NCI-H345 (cell line): ENCODE measurements at places on chromosomes 1 and 21.
A peak's percentile ranks its signal among the peaks of the same experiment; 100 is the strongest.

DNA sequence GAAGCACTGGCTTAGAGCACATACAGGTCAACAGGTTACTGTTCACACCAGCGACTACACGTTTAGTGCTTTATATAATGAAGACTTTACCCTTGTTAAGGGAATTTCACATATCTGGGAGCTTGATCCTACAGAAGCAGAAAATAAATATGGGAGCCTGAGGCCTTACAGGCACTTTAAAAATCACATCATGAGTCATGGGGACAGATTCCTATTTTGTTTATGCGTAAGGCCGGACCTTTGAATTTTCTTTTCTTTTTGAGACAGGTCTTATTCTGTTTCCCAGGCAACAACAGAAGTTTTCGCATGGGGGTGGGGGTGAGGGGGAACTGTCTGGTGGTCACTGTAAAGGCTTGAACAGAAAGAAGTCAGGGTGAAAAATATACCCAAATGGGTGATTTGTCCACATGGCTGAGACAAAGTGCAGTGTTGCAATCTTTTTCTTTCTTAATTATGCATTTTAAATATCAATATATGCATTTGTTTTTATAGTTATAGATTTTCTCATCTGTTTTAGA, 276.7 kb downstream of the KCNH1 start:
- no peak for DNase-seq

DNA sequence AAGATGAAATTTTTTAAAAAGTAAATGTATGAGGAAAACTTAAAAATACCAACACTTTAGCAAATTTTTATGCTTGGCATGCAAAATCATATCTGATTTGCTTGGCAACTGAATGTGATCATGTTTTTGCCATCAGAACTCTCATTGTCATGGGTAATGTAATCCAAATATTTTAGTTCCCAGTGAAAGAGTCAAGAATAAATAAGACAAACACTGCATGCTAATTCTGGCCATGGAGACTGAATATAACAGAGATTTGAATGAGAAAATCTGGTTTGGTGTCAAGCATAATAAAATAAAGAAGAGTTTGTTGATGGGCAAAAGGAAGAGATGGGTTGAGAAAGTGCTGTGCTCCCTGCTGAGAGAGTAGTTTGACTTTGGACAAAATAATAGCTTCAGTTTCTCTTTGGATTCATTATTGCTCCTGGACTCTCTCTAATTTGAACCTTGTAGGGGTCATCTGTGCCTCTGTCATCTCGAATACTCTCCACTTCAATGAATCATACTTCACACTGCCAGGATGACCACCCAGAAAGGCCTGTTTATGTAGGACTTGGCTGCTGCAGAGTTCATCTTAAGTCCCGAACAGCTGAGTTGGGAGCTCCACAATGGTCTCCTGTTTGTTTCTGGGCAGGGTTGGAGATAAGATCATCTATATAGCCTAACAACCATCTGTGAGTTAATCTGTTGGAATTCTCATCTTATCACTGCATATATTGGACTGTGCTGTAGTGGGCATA, 34.4 kb downstream of the ADAMTS1 start:
- no peak for DNase-seq

GRCh38 chr1:56433056-56433577, 146.2 kb downstream of the PLPP3 start:
- no peak for DNase-seq

- DNase-seq: peak; percentile 40
Observed at GRCh38 chr1:34478515-34479076, 276.3 kb upstream of the GJB5 start.

DNA sequence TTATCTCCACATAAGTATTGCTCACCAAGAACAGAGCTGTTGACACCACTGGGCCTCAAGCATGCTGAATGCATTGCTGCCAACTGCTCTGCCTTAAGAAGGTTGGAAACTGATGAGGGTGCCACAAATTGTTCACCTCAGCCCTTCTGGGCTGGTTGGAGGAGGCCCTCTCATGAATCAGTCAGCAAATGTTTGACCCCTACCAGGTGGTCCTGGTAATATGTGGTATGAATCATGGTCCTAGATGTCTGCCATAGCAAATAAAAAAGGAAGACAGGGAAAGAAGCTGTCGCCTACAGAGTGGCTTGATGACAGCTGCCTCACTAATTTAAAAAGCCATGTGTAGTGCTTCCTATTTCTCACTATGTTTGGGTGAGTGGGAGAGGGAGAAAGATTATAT, 12.2 kb downstream of the SPATA46 start:
- no peak for DNase-seq

- DNase-seq: no peak
Observed at GRCh38 chr1:23469372-23469982, 14.5 kb downstream of the ASAP3 start.
